Esophagus muscularis mucosa (tissue), 4 donors: ENCODE measurements at places on chromosomes 16 and 17. TPM values are rescaled to one million over a fixed set of nuclear protein-coding genes. Genes with fewer than 3 reads are reported as not detected.

GRCh38 chr17:75096082-75096625 lies 8.4 kb downstream of the SLC16A5 start:
- DNase-seq = no peak

GRCh38 chr17:80727409-80727755 lies 182.7 kb downstream of the RPTOR start:
- no peak for DNase-seq

DNA sequence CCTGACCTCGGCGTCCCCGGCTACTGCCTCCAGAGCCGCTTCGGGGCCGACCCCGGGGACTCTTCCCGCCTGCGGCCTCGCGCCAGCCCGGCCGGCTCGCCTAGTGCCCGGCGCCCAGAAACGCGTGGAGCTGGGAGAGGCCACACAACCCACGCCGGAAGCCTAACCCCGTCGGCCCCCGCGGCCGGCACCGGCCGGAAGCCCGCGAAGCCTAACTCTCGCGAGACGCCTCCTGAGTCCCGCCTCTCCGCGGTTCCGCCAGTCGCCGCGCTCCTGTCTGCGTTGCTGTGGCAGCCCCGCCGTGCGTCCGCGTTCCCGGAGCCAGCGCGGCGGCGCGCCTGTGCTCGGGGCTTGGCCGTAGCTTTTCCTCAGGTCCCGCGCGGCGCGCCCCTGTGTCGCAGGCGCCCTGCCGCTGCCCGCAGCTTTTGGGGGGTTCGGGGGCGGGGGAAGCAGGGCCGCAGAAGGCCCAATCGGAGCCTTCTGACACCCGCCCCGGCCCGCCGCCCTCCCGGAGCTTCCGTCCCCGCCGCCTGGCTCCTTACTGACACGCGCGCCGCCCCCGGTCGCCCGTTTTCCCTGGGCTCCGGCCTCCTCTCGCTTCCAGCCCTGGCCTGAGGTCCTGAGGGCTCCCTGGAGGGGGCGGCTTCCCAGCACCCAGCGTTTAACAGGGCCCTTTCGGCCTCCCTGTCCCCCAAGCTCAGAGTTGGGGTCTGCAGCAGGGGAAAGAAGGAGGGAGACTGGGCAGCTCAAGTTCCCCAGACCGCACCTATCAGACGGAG lies 21.7 kb downstream of the NPTX1 start:
- peak; percentile 98 for DNase-seq

DNA sequence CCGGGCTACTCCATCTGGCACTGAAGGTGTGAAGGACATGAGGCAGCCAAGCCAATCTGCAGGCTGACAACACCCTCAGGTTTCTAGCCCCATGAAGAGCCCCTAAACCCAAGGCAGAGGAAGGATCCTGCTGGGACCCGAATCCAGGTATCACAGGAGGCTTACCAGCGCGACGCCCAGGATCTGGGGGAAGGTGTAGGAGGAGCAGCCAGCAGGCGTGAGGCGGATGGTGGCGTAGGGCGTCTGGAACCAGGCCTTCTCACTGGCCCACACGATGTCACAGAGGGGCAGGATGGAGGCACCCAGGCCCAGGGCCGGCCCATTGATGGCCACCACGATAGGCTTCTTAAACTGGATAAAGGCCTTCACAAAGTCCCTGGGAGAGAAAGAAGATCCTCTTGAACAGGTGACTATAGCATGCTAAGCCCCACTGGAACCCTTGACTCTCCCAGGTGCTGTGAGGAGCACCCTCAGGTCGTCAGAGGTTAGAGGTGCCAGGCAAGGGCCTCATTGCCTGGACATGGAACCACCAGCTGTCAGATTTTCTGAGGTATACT lies 71.7 kb downstream of the DYNLRB2 start:
- DNase-seq = peak; percentile 77

BEAN1 gene
- total RNA-seq = 0.50 TPM
